Non-pigmented ciliary epithelial cell (primary cell): ENCODE measurements at places on chromosomes 2 and 18.

DNA sequence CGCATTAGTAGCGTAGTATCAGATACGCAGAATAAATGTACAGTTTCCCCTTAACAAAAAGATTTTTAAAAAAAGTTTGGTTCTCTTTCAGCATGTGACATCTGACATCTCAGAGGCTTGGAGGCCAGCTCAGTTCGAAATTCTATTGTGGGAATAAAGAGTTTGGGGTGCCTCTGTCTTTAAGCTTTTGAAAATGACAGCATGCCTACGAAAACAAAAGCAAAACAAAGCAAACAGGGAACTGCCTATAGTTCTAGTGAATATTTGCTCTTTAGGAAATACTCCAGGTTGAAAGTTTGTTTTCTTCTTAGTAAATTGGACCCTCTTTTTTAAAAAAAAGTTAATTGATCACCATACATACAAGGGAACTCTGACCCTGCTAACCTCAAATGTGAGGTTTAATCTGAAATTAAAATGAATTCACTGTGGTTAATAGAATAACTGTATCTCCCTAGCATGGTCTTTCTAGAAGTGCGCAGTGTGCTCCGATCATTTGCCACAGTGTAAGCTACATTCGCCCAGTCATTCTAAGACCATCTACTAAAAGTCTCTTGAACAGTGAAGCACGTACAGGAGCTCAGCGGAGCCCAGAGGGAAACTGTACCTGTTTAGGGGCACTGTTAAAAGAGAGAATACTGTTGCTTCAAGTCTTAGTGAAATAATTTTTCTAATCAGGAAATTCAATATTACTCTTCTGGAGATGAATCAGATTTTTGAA, 347.0 kb upstream of the CDH2 start:
- DNase-seq: no peak

- no peak for DNase-seq
Measured at GRCh38 chr2:2798337-2798736, 467.3 kb upstream of the MYT1L start.

- DNase-seq: no peak
Measured at GRCh38 chr2:36404318-36404717, 48.7 kb downstream of the CRIM1 start.

GRCh38 chr18:32373995-32374394, 96.7 kb downstream of the GAREM1 start:
- no peak for DNase-seq
